ENCODE measurements at places on chromosomes 7 and 10.

GRCh38 chr7:140031364-140031763 is 31.4 kb downstream of the PARP12 start:
- DNase-seq: no peak

DNA sequence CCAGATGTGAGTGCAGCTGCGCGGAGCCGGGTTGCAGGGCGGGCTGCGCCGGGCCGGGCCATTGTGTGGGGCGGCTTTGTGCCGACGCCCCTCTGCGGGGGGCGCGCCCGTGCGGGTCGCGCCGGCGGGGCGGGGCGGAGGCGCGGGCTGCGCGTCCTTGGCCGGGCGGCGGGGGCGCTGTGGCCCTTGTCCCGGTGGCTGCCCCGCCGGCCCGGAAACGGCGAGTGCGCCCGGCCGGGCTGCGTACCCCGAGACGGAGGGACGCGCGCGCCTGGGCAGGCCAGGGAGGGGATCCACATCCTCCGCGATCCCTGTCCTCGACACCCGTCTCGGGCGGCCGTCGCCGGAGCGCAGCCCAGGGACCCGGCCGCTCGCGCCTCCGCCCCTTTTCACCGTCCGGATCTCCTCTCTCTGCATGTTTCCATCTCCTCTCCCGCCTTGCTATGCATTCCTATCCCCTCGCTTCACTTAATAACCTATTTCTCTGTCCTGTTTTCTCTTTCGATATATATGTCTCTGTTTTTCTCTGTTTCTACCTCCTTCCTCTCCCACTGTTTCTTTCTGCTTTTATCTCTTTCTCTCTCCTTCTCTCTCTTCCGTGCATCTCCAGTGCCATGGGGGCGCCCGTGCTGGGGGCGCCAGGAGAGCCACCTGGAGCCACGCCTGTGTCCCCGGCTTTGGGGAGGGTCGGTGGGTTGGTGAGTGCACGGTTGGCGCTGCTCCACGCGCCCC is 765 bp downstream of the PFKFB3 start:
- DNase-seq: peak; percentile 90

DNA sequence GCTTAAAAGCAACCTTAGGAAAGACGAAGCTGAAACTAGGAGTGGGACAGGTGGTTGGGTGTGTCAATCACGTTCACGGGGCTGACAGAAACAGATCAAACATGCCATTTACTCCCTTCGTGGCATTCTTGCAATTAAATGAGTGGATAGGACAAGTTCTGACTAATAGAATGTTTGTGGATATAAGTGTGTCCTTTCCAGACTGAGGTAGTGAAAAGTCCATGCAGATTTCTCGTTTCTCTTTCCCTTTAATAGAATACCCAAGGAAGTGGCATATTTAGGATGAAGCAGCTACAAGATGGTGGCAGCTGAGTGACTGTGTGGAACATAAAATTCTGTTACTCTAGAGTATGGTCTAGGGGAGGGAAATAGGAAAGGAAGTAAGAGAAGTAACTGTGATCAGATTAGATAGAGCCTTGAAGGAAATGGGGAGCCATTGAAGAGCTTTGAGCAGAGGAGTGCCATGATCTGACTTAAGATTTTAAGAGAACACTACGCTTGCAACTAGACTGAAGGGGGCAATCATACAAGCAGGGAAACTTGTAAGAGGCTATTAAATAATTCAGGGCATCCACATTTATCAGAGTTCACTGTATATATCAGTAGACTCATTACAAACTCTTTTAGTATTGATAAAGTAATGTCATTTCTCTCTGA is 46.3 kb upstream of the HYAL4 start:
- DNase-seq: no peak

GRCh38 chr10:16242446-16242845 is 194.4 kb upstream of the PTER start:
- no peak for DNase-seq

- no peak for DNase-seq
Observed at GRCh38 chr7:142364551-142364950, 106.7 kb upstream of the PRSS58 start.
